Dermis lymphatic vessel endothelial cell (primary cell): ENCODE measurements at places on chromosomes 5 and 9. TPM values are rescaled to one million over a fixed set of nuclear protein-coding genes. Genes with fewer than 3 reads are reported as not detected.

Gene HIGD2A
- 42.1 and 54.0 TPM in 2 replicates for total RNA-seq

Gene FOXD4L6
- total RNA-seq, result under 0.01 TPM in 1 of 2 replicates, not detected in the other

Gene SNCAIP
- 8.9 and 30.5 TPM in 2 replicates for total RNA-seq

Gene TMED9
- 109 and 137 TPM in 2 replicates for total RNA-seq

Gene DBN1
- 91.8 and 130 TPM in 2 replicates for total RNA-seq

Gene NDFIP1
- total RNA-seq, result 33.2 and 43.3 TPM in 2 replicates

Gene HCN1
- not detected in 2 replicates for total RNA-seq

Gene TSLP
- 0.11 and 0.26 TPM in 2 replicates for total RNA-seq

Gene SPINK4
- total RNA-seq, result not detected in 2 replicates

Gene HRH2
- total RNA-seq, result not detected in 2 replicates
